A673 (cell line): ENCODE measurements at places on chromosomes 5 and 9. TPM values are rescaled to one million over a fixed set of nuclear protein-coding genes. Genes with fewer than 3 reads are reported as not detected.

GRCh38 chr5:10684303-10685086, 76.5 kb downstream of the DAP start:
- DNase-seq: no peak
- no peak overlapping the region for H3K4me3 ChIP-seq
- H3K27ac ChIP-seq: no peak overlapping the region
- no peaks in the 10 kb centered on the region for H3K4me1 ChIP-seq
- H3K27me3 ChIP-seq: no peaks in the 10 kb centered on the region
- peaks cover 13% of the 10 kb centered on the region for H3K36me3 ChIP-seq

DNA sequence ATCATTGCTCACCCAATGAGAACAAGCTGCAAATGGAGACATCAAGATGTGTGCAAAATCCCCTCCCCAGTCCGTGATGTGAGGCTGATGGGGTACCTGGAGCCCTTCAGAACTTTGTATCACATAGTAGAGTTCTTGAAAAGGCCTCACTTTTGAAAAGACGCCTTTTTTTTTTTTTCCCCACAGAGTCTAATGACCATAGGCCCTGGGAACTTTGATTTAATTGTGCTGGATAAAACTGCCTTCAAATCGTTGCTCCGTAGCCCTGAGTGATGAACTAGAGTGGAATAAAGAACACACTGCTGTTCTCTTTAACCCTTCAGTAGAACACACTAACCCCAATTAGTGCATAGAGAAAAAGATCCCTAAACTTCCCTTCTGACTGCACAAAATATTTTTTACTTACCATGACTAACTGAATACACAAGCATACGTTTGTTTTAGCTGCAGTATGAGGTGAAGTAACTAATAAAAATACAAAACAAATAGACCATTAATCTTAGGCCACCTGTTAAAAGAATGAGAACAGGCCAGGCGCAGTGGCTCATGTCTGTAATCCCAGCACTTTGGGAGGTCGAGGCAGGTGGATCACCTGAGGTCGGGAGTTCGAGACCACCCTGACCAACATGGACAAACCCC, 15.1 kb downstream of the PSAT1 start:
- no peak for DNase-seq
- no peaks in the 10 kb centered on the region for H3K27me3 ChIP-seq
- H3K4me3 ChIP-seq: no peak overlapping the region
- no peak overlapping the region for H3K27ac ChIP-seq

AK8 gene
- 0.92 TPM in 1 of 2 replicates, not detected in the other for total RNA-seq

GRCh38 chr9:114735704-114736103, 53.7 kb upstream of the TEX48 start:
- DNase-seq: peak; percentile 57
- no peaks in the 10 kb centered on the region for H3K27me3 ChIP-seq
- H3K4me3 ChIP-seq: no peak overlapping the region

LECT2 gene
- not detected in 2 replicates for total RNA-seq

DNA sequence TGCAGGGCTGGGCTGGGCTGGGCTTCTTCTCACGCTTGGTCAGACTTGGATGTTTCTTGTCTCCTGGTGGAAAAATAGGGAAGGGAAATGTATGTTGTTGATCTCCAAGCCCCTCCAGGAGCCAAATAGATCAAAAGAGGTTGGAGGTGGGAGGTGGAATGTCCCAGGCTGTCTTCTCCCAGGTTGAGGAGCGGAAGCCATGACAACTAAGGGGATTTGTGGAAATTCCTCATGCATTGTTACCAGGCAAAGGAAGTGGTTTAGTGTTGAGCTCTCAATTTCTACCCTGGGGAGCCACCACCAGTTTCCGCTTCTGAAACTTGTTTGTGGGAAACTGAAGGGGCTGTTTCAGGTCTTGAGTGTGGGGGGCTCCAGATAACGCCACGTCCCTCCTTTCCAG, 79.0 kb downstream of the SPRY4 start:
- H3K36me3 ChIP-seq: no peaks in the 10 kb centered on the region
- H3K4me3 ChIP-seq: no peak overlapping the region
- no peak for DNase-seq
- H3K27me3 ChIP-seq: no peaks in the 10 kb centered on the region
- H3K27ac ChIP-seq: no peak overlapping the region
- H3K4me1 ChIP-seq: no peaks in the 10 kb centered on the region

- H3K4me1 ChIP-seq: peaks cover 5% of the 10 kb centered on the region
- no peaks in the 10 kb centered on the region for H3K36me3 ChIP-seq
- peak; percentile 45 for DNase-seq
- no peak overlapping the region for H3K4me3 ChIP-seq
- H3K27me3 ChIP-seq: no peaks in the 10 kb centered on the region
- H3K27ac ChIP-seq: no peak overlapping the region
Measured at GRCh38 chr5:109567374-109568044, 122.2 kb upstream of the MAN2A1 start.

IFNK gene
- not detected in 2 replicates for total RNA-seq

CBY3 gene
- total RNA-seq: not detected in 2 replicates

GABRA1 gene
- not detected in 2 replicates for total RNA-seq

GFI1B gene
- total RNA-seq: not detected in 2 replicates

- H3K36me3 ChIP-seq: no peaks in the 10 kb centered on the region
- H3K4me1 ChIP-seq: no peaks in the 10 kb centered on the region
- no peaks in the 10 kb centered on the region for H3K27me3 ChIP-seq
- H3K4me3 ChIP-seq: no peak overlapping the region
Measured at GRCh38 chr5:98975682-98976407, 47.0 kb upstream of the CHD1 start.

GRCh38 chr5:72380492-72381274, 60.5 kb downstream of the PTCD2 start:
- no peaks in the 10 kb centered on the region for H3K27me3 ChIP-seq
- no peak for DNase-seq
- no peaks in the 10 kb centered on the region for H3K36me3 ChIP-seq
- H3K4me3 ChIP-seq: no peak overlapping the region
- no peak overlapping the region for H3K27ac ChIP-seq

CTNND2 gene
- total RNA-seq: not detected in 2 replicates

DNA sequence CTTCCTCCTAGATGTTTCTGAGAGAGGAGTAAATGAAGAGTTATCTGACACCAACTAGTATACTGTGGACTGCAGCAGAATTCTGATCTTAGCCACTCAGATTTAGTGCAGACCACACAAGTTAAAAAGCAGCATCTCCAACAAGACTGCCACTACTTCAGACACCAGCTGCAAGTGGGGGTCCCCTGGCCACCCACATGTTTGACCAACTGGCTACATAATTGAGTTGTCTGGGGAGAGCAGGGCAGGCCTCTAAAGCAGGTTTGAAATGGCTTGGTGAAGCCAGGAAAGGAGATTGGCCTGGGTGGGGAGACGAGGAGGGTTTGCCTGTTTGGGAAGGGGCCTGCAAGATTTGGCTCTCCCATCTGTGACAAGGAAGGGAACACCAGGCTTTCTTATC, 40.5 kb upstream of the FAM81B start:
- H3K27ac ChIP-seq: no peak overlapping the region
- H3K36me3 ChIP-seq: no peaks in the 10 kb centered on the region
- no peaks in the 10 kb centered on the region for H3K27me3 ChIP-seq

DNA sequence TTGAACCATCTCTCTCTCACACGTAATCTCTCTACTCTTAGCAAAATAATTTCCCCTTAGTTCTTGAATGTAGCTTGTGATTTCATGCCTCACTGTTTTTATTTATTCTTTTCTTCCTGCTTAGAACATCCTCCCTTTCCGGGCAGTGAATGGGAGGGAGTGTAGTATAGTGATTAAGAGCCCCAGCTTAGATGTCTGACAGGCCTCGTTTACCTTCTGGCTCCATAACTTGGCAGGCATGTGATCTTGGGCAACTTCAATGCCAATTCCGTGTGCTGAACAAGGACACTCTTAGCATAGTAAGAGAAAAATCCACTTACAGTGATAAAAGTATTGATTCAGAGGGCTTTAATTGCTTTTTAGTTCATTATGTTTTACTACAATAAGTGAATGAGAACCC, 96.3 kb upstream of the TNPO1 start:
- H3K27ac ChIP-seq: no peak overlapping the region
- H3K36me3 ChIP-seq: no peaks in the 10 kb centered on the region
- H3K4me3 ChIP-seq: no peak overlapping the region

GARNL3 gene
- 7.8 and 11.3 TPM in 2 replicates for total RNA-seq

GRCh38 chr5:32475334-32476097, 31.0 kb upstream of the ZFR start:
- DNase-seq: peak; percentile 49
- peaks cover 3% of the 10 kb centered on the region for H3K4me1 ChIP-seq
- H3K27ac ChIP-seq: no peak overlapping the region
- no peaks in the 10 kb centered on the region for H3K36me3 ChIP-seq
- H3K4me3 ChIP-seq: no peak overlapping the region
- no peaks in the 10 kb centered on the region for H3K27me3 ChIP-seq

PCDHB4 gene
- 2.4 and 2.7 TPM in 2 replicates for total RNA-seq

DNA sequence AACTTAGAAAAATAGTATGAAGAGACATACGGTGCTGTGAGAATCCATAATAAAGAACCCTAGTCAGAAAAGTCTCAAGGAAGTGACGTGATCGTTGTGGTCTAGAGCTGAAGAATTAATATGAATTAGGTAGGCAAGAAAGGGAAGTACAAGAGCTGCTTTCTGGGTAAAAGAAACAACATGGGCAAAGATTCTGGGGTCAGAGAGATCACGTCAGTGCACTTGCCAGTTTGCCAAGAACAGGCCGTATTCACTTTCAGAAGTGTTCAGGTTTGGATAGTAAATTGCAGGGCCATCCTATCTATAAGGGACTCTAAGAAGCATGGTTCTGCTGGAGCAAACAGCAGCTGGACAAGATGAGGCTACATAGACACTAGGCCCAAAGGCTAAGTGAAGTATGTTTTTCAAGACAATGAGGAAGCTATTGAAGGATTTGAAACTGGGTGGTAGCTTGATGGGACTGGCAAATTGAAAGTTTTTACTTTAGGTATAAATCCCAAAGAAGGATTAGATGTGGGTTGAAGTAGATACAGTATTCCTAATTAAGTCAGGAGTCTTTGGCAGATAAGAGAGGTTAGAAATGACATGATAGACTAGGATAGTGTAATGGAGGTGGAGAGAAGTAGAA, 4.8 kb upstream of the CHD1 start:
- no peak overlapping the region for H3K4me3 ChIP-seq
- H3K4me1 ChIP-seq: peaks cover 7% of the 10 kb centered on the region
- H3K36me3 ChIP-seq: no peaks in the 10 kb centered on the region
- DNase-seq: no peak

DNA sequence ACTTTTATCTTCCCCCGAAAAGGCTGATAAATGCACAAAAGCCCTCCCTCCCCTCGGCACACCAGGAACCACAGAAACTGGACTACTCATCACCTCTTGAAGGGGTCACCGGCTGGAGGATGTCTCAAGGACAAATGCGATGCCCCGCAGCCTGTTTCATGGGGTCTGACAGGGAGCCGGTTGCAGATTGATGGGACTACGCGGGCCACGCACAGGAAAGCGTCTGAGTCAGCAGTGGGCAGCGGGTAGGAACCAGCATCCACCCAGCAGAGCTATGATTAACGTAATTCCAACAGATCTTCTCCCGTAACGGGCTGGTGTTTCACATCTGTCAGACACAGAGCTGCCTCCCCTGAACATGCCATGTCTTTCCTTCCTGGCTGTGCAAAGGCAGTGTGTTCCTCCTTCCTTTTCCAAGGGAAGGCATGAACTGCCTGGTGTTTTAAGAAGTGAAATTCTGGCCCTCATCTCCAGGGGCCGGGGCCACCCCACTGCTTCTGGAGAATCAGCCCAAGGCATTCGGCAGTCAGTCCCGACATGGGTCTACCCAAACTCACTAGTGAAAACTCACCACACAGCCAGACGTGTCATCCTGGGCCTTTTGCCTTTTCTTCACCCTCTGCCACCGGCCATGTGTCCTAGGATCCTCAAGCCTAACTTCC, 144.4 kb upstream of the PHYKPL start:
- no peaks in the 10 kb centered on the region for H3K27me3 ChIP-seq
- H3K4me1 ChIP-seq: peaks cover 4% of the 10 kb centered on the region
- no peak overlapping the region for H3K27ac ChIP-seq
- no peak for DNase-seq

GRCh38 chr9:114613919-114614318, 2.8 kb downstream of the TMEM268 start:
- no peak overlapping the region for H3K4me3 ChIP-seq
- H3K4me1 ChIP-seq: peaks cover 9% of the 10 kb centered on the region
- no peak for DNase-seq
- H3K27ac ChIP-seq: no peak overlapping the region

DNA sequence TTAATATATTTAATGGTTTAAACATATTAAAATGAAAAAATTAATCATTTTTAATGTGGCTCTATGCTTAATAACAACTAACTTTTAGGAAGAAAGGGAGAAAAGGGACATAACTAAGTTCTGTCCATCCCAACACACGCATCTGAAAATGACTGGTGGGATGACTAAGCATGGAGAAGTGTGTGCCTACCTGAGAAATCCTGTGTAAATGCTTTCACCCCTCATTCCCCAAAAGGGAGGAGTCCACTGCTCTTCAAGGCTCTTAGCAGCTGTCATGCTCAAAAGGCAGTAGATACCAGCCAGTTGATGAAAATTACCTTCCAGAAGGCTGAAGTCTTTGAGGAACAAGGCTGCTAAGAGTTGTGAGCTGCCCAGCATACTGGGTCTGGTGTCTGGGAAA, 130.9 kb downstream of the NFIB start:
- H3K27ac ChIP-seq: no peak overlapping the region
- no peaks in the 10 kb centered on the region for H3K27me3 ChIP-seq
- no peak for DNase-seq
- H3K4me3 ChIP-seq: no peak overlapping the region
- no peaks in the 10 kb centered on the region for H3K36me3 ChIP-seq

DNA sequence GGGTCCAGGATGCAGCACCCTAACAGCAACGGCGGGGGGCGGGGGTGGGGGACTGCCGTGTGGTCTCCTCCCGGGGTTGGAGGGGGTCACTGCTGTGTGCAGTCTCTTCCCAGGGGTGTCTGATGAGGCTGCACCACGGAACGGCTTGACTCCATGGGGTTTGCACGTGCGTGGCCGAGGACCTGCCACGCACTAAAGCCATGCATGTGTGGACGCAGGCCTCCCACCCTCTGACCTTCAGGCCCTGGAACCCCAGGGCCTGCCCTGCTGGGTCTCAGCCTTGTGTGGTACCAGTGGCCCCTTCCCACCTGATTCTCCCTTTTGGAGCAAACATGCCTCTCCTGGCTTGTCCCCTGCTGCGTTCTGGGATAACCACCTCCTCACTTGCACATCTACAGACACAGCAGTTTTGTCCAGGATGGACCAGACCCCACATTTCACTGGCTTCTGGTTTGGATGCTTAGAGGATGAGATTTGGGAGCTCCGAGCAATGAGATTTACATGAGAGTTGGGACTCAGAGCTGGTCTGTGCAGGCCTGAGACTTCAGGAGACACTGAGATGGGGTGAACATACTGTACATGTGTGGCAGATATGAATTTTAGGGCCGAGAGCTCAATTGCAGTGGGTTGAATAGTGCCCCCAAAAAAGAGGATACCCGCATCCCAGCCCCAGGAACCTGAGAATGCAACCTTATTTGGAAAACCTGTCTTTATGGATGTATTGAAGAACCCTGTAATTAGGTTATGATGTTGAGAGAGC, 45.8 kb downstream of the SLC12A7 start:
- no peak overlapping the region for H3K4me3 ChIP-seq
- no peak overlapping the region for H3K27ac ChIP-seq
- no peak for DNase-seq

- no peaks in the 10 kb centered on the region for H3K27me3 ChIP-seq
- no peaks in the 10 kb centered on the region for H3K4me1 ChIP-seq
- no peak for DNase-seq
- no peak overlapping the region for H3K27ac ChIP-seq
Measured at GRCh38 chr5:22560147-22560546, 293.0 kb downstream of the CDH12 start.
